NCI-H526 treated with DMSO at 0.1 percent for 48 hours (cell line): ENCODE measurements at places on chromosomes 1 and 21.

DNA sequence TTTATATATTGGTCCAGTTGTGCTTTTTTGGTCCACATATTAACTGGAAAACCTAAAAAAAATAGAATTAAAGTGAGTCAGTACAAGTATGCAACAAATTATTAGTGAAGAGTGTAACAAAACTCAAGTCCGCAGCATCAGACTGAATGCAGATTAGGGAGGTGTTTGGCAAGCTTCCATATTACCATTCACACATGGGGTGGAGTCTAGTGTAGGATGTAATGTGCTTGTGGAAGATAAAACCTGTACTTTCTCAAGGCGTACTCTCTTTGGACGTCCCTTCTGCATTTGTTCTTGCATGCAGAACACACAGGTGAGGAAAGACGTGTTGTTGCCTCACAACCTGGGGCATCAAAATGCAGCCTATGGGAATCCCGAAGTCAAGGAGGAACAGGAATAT is 668.7 kb downstream of the MRPL39 start:
- DNase-seq: no peak

- DNase-seq: no peak
Observed at GRCh38 chr1:92619466-92620189, 132.9 kb upstream of the GFI1 start.

GRCh38 chr21:29671728-29672127 is 268.1 kb downstream of the GRIK1 start:
- no peak for DNase-seq

- DNase-seq: no peak
Observed at GRCh38 chr1:33876970-33877650, 13.2 kb downstream of the HMGB4 start.

- DNase-seq: no peak
Observed at GRCh38 chr1:208043691-208044181, 132.8 kb upstream of the CD34 start.

DNA sequence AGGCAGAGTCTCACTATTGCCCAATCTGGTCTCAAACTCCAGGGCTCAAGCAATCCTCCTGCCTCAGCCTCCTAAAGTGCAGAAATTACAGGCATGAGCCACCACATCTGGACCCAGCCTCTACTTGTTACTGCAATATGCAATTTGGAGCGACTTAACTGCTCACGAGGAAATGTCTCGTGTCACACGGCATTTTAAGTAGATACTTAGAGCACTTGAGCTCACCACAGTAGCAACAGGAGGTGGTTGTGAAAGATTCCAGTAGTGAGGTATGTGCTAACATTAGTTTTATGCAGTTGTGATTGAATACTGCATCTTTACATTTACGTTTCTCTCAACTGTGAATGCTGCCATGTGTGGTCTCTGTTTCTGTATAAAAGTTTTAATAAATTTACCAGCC is 5.8 kb upstream of the NDUFV3 start:
- no peak for DNase-seq

DNA sequence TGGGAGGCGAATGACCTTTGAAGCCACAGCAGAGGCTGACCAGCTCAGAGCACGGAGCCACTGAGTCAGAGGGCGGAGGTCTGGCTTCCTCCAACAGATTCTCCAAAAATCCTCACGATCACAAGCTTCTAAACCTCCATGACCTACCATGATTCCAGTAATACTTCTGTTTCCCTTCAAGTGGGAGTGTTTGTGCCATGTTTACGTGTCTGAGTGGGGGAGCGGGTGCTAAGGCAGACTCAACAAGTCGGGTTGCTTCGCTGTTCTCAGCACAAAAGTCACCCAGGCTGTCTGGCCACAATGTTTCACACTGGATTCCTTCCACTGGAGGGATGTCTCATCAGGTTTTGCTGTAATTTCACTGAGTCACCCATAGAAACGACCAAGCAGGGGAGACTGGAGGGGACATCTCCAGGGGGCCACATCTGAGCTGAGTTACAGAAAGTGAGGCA is 86.2 kb downstream of the SLC66A1 start:
- no peak for DNase-seq

DNA sequence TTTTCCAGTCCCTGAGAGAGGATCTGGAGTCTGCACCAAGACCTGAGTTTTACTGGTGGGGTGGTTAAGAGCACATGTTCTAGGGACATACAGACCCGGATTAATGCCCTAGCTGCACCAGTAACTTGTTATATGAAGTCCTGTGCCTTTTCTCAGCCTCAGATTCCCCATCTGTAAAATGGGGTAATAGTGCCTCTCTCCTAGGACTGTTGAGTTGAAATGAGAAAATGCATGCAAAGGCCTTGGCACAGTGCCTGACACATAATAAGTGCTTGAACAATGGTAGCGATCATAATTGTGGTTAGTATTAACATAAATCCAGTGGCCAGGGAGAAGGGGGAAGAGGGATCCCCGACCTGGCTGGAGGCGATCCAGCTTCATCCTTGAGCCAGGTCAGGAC is 12.3 kb downstream of the AHDC1 start:
- DNase-seq: no peak

DNA sequence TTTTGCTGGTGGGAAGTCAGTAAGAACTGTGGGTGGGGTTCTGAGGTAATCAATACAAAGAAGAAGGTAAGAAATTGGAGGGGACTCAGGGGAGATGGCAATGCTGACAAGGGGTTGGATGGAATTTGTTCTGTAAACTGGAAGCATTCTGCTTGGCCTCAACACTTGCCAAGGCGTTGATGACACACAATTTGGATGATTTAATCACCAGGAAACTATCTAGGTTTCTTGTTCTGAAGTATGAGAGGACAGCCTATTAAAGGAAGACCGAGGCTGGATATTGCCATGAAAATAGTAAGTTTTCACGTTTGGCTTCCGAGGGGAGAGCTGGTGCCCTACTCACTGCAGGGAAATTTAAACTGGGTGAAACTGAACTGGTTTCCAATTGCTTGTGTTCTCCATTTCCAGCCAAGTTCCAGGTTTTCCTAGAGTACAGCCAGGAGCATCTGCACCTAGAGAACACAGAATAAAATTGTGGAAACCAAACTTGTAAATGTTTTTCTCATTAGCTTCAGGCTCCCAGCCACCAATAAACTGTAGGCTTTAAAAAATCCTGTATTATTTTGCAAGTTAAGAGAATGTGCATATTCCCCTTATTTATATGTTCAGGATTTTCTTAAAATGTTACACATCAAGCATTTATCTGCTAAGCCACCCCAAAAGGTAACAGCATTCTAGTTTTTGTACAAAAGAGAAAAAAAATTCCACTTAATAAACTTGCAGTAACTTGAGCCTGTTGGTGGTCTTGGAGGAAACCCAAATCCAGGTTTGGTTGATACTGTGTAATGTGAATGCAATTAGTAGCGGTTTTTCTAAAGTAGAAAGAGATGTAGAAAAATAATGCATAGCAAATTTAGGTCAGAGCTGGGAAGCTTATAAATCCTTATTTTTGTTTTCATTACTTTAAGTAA is 53.8 kb downstream of the ROR1 start:
- no peak for DNase-seq

DNA sequence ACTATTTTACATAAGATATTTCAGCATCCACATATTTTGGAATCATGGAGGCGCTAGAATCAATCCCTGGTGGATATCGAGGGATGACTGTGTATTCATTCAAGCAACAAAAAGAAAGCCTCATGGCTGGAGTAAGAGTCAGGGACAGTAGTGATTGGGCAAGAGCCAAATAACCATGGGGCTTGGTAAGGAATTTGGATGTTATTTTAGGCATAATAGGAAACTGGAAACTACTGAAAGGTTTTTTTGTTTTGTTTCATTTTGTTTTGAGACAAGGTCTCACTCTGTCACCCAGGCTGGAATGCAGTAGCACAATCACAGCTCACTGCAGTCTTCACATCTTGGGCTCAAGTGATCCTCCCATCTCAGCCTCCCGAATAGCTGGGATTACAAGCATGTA is 33.8 kb upstream of the EYA3 start:
- DNase-seq: peak; percentile 62

- no peak for DNase-seq
Observed at GRCh38 chr21:38310646-38311485, 54.1 kb downstream of the KCNJ15 start.

DNA sequence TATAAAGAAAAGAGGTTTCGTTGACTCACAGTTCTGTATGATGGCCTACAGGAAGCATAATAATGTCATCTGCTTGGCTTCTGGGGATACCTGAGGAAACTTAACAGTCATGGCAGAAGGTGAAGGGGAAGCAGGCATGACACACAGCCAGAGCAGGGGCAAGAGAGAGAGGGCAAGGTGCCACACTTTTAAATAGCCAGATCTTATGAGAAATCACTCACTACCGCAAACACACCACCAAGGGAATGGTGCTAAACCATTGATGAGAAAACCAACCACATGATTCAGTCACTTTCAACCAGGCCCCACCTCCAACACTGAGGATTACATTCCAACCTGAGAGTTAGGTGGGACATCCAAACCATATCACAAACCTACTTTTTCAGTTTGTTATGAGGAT is 245.9 kb upstream of the SGIP1 start:
- DNase-seq: no peak

- no peak for DNase-seq
Observed at GRCh38 chr1:169849346-169850022, 44.2 kb downstream of the SCYL3 start.

GRCh38 chr1:153560771-153561465 is 4.7 kb downstream of the S100A2 start:
- DNase-seq: no peak

GRCh38 chr1:67605209-67605780 is 79.7 kb upstream of the GADD45A start:
- DNase-seq: no peak

DNA sequence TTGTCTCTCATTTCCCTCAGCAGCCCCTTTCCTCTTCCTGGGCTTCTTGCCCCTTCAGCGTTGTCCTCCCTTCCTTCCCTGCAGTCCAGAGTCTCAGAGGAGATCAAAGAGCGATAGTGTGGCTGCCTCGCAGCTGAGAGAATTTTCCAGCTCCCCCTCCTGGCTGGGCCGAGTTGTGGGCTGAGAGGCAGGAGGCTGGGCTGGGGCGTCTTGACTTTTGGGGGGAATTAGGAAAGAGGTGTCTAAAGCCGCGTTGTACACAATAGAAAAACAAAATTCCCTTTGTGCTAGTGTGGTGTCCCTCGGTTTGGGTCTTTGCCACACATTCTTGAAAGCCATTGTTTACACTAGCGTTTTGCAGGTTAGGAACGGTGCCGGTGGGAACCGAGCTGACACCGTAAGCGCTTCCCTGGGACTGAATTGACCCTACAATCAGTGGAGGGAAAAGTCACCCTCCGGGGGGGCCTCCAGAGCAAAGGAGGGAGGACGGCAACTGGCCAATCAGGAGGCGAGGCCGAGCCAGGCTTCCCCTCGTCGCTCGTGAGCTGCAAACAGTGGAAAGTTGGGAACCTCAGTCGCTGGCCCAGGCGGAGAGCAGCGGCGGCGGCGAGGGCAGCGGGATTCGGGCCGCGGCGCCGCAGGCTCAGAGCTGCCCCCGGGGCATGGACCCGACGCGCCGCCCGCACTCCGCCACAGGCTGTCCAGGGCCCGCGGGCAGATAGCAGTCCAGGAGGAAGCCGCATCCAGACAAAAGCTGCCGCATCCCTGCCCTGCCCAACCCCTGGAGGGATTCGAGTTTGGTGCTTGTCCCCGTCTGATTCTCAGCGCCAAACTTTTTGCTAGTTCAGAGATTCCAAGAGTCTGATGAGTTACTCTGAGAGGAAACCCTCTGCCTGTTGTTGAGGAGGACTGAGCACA is at the start of gene HMCN1:
HMCN1 (plus strand) TSS at position 574 of the 918 bp plus-strand sequence. CDS start 389 bp downstream, outside the sequence.
- DNase-seq: peak; percentile 88

- no peak for DNase-seq
Observed at GRCh38 chr1:7250597-7251453, 465.6 kb downstream of the CAMTA1 start.

- no peak for DNase-seq
Observed at GRCh38 chr1:67213164-67213563, 46.9 kb downstream of the IL23R start.

DNA sequence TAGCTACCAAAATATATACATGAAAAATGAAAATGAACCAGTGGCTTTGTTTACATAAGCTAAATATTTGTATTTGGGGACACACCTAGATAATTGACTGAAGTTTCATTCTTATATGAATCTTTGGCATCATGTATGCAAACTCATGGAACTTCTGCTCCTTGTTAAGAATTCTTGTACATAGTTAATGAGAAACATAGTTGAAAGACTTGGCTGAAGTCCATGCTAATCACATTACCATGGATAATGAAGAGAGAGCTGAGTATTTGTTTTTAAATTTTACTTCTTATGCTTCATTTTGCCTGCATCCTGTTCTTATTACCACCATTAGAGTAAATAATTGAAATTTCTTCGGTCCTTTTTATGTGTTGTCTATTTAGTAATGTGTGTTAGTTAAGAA is 108.8 kb downstream of the LRRC53 start:
- no peak for DNase-seq

GRCh38 chr21:33390479-33390878 is 12.7 kb upstream of the IFNGR2 start:
- no peak for DNase-seq

DNA sequence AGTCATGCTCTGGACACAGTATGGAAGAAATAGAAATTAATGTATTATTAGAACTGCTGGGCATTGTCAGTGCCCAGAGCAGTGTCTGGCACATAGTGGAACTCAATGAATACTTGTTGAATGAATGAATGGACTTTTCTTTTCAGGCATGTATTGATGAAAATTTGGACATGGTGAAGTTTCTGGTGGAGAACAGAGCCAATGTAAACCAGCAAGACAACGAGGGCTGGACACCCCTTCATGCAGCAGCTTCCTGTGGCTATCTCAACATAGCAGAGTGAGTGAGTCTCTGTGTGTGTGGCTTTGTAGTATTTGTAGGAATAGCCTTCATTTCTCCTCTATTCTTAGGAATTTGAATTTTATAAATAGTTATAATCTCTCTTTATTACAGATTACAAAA is 68.1 kb downstream of the PPP1R12B start:
- no peak for DNase-seq
